Activated naive CD8-positive, alpha-beta T cell treated with anti-CD3 and anti-CD28 coated beads, Interleukin-2, amount 10 ng/mL, durations not matched to agents 7 days and 5 days (primary cell): ENCODE measurements at places on chromosomes 1 and 21. TPM values are rescaled to one million over a fixed set of nuclear protein-coding genes. Genes with fewer than 3 reads are reported as not detected.

CRYZL1 gene
- 45.7 TPM for total RNA-seq

USP24 gene
- total RNA-seq, result 53.8 TPM

GRCh38 chr1:209659909-209660308, 7.7 kb upstream of the LAMB3 start:
- peaks cover 9% of the 10 kb centered on the region for H3K4me1 ChIP-seq
- H3K27me3 ChIP-seq, result peaks cover 5% of the 10 kb centered on the region
- peaks cover 3% of the 10 kb centered on the region for H3K36me3 ChIP-seq
- H3K27ac ChIP-seq, result no peak overlapping the region
- H3K4me3 ChIP-seq, result no peak overlapping the region

- H3K4me1 ChIP-seq, result no peaks in the 10 kb centered on the region
- no peak overlapping the region for H3K27ac ChIP-seq
Measured at GRCh38 chr1:97046765-97047420, 325.3 kb downstream of the PTBP2 start.

GRCh38 chr1:64006276-64007051, 197.0 kb upstream of the UBE2U start:
- no peak for DNase-seq
- peak overlapping the region; percentile 65 for H3K27ac ChIP-seq
- H3K4me1 ChIP-seq, result peaks cover 10% of the 10 kb centered on the region
- H3K4me3 ChIP-seq, result no peak overlapping the region
- no peaks in the 10 kb centered on the region for H3K36me3 ChIP-seq

- no peak for DNase-seq
- peaks cover 2% of the 10 kb centered on the region for H3K4me1 ChIP-seq
- H3K27me3 ChIP-seq, result no peaks in the 10 kb centered on the region
- H3K27ac ChIP-seq, result no peak overlapping the region
- peaks cover 6% of the 10 kb centered on the region for H3K36me3 ChIP-seq
- no peak overlapping the region for H3K4me3 ChIP-seq
Measured at GRCh38 chr1:246355411-246356230, 151.5 kb downstream of the SMYD3 start.

GRCh38 chr1:93506126-93506525, 58.2 kb downstream of the FNBP1L start:
- H3K27ac ChIP-seq, result no peak overlapping the region
- no peak for DNase-seq
- no peaks in the 10 kb centered on the region for H3K36me3 ChIP-seq

GRCh38 chr1:240575981-240576662, 35.8 kb downstream of the GREM2 start:
- H3K27ac ChIP-seq, result no peak overlapping the region
- H3K4me3 ChIP-seq, result peak overlapping the region; percentile 77
- H3K4me1 ChIP-seq, result peaks cover 7% of the 10 kb centered on the region
- DNase-seq, result no peak
- H3K27me3 ChIP-seq, result peaks cover 5% of the 10 kb centered on the region
- H3K36me3 ChIP-seq, result no peaks in the 10 kb centered on the region

GRCh38 chr1:67618285-67619018, 66.5 kb upstream of the GADD45A start:
- H3K27ac ChIP-seq, result no peak overlapping the region
- peaks cover 3% of the 10 kb centered on the region for H3K27me3 ChIP-seq
- no peak for DNase-seq
- no peak overlapping the region for H3K4me3 ChIP-seq
